ENCODE measurements at places on chromosomes 3 and 15.

DNA sequence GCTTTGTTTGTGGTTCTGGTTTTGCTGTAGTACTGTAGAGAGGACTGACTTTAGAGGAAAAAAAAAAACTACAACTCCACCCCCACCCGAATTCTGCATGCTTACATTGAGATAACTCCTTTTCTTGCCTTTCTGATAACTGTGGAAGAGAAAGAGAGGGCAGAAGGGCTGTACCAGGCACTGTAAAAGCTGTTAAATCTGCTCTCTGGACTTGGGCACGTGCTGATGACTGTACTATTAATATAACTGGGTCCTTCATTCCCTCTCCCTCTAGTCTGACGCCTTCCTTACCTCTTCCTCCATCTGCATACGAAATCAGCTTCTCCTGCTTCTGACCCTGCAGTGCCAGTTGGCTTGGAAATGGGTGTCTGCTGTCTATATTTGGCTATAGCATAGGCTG is 15.0 kb downstream of the MAPKBP1 start:
- no peak for DNase-seq

- DNase-seq = no peak
These were observed 37.0 kb downstream of the EPHB3 start for GRCh38 chr3:184598574-184598927.

GRCh38 chr15:100959066-100960050 is 40.2 kb downstream of the LRRK1 start:
- no peak for DNase-seq

DNA sequence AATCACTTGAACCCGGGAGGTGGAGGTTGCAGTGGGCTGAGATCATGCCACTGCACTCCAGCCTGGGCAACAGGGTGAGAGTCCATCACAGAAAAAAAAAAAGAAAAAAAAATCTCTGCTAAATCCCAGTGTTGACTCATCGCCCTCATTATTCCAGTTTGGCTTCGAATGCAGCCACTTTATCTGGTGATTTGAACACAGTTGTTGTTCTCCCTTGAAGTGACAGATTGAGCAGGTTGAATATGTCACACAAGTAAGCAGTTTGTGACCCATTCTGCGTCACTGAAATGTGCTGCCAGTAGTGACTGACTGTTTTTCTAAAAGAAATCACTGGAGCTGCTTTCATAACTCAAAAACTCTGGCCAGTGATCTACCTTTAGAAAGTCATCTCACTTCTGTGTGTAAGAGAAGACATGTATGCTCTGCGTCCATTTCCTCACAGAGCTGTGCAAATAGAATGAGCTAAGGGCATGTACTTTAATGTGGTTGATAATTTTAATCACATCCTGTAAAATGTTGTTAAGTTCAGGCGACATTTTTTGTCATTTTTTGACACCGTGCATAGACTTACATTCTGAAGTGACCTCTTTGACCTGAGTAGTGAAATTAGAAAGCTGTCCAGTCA is 12.5 kb downstream of the DOCK3 start:
- DNase-seq = no peak

DNA sequence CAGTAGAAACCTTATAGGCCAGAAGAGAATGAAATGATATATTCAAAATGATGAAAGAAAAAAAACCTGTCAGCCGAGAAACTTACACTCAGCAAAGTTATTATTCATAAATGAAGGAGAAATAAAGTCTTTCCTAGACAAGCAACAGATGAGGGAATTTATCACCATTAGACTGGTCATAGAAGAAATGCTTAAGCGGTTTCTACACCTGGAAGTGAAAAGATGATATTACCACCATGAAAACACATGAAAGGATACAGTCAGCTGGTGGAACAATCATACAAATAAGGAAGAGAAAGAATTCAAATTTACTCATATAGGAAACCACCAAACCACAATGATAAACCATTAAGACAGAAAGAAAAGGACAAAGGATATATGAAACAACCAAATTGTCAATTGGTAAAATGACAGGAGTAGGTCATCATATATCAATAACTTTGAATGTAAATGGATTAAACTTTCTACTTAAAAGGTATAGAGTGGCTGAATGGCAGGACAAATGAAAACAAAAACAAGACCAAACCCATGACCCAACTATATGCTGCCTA is 29.9 kb upstream of the PRR23C start:
- DNase-seq = no peak
